CD4-positive, alpha-beta T cell treated with Interleukin-15 for 4 hours (primary cell): ENCODE measurements at places on chromosomes 16 and 17.

GRCh38 chr17:37405955-37406634 is 541 bp downstream of the ACACA start:
- DNase-seq = no peak

DNA sequence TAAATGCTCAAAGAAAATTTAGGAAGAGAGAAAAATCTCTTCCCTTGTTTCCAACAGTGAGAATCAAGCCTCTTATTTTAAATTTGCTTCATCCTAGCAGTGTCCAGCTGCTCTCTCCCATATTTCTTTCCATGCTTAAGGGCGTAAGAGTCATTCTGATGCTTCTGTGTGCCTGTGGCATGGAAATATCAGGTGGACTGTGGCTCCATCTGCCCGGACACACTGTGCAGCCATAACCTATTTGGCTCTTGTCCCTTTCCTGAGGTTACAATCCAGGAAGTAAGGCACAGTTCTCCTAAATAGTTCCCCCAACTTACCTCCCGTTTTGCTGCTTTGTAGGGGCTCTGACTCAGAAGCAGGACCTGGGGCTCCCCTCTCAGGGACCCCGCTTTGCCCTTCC is 6.3 kb upstream of the KRT222 start:
- no peak for DNase-seq

- no peak for DNase-seq
Measured at GRCh38 chr17:29559640-29560039, 7.2 kb downstream of the ABHD15 start.

GRCh38 chr16:77066896-77067496 is 124.0 kb upstream of the MON1B start:
- DNase-seq = no peak

DNA sequence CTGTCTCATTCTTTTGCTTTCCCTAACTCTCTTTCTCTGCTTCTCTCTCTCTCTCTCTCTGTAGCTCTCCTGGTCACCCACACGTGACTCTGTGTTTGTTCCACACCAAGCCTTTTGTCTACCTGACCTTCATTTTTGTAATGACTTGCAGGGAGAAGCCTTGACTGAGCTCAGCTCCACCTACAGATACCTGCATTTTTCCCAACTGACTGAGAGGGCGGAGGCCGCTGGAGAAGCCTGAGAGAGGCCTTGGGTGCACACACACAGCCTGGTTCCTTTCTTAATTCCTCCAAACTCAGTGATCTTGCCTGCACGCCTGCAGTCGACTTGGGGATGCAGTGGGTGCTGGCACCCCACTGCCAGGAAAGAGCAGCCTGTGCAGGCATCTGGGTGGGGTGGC is 68.8 kb downstream of the LYRM1 start:
- no peak for DNase-seq

DNA sequence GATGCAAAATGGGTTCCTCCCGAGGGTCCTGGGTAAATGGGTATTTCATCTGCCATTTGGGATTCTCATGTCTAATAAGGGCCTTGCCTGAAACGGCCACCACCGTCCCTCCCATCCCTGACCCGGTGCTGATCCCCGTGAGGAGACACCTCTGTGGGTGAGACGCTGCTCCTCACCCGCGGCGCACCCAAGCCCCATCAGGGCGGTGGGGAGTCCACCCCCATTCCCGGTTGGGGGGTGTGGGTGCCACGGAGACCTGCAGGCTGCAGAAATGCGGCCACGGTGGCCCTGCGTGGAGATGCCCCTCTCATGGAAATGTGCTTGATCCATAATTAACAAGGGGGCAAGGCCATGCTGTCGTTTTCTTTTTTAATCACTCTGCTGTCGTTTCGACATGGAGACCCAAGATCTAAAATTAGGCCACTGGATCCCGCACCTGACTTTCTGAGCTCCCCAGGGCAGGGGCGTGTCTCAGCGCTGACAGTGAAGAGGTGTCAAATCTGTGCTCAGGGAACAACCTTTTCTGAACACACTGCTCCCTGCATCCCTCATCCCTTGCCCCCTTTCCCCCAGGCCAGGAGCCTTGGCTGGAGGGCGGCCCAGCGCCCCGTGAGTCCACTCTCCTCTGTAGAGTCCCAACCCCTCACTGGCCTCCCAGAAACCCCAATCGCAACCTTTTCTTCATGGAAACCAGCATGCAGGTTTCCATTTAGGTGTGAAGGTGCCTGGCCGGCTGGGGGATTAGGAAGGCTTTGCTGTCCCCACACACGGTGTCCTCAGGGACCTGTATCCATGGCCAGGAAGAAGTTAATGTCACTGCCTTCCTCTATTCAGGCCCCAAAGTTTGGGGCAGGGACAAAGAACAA is 38.9 kb downstream of the PEMT start:
- DNase-seq = no peak

GRCh38 chr17:81493198-81494038 is 19.2 kb downstream of the ACTG1 start:
- DNase-seq = no peak

- DNase-seq = peak; percentile 37
Measured at GRCh38 chr17:48295362-48296288, 134.4 kb downstream of the SKAP1 start.

DNA sequence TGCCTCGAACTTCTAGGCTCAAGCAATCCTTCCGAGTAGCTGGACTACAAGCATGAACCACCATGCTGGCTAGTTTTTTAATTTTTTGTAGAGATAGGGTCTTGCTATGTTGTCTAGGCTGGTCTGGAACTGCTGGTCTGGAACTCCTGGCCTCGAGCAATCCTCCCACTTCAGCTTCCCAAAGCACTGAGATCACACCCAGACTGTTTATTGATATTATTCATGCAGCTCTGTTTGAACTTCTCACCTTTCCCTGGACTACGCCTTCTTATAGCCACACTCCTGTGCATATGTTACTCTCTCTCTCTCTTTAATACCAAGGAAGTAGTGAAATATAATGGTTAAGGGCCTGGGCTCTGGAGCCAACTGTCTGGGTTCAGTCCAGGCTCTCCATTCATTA is 4.6 kb downstream of the COG7 start:
- DNase-seq = no peak

GRCh38 chr17:63275318-63275970 is 170.7 kb downstream of the CYB561 start:
- DNase-seq = peak; percentile 1

DNA sequence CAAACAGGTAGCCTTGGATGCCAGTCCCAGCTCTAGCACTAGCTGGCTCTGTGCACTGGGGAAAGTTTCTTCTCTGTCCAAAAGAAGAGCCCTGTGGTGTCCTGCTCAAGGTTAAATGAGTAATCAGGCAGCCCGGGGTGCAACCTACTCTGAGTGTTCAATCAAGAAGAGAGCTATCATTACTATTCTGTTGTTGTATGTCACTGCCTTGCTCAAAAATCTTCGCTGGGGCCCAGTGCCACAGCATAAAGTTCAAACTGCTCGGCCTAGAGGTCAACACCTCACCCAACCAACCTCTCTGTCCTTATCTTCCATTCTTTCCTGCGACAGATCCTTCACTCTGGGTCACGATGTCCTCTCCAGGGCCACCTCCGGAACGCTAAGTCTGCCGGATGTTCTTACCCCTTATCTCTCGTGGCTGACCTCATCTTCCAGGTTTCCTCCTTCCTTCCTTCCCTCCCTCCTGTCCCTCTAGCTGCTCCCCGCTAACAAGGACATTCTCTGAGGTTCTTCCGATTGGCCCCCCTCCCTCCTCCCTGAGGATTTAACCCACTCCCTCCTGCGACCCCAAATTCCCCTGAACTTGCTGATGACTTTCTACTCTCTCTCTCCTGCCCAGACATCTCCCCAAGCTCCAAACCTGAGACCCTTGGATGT is 4.4 kb downstream of the FDXR start:
- DNase-seq = no peak

- no peak for DNase-seq
Measured at GRCh38 chr17:62628831-62629555, 1.5 kb downstream of the MRC2 start.

- no peak for DNase-seq
Measured at GRCh38 chr16:48491517-48491916, 106.3 kb upstream of the SIAH1 start.

- no peak for DNase-seq
Measured at GRCh38 chr16:19835968-19836421, 48.7 kb downstream of the GPRC5B start.

DNA sequence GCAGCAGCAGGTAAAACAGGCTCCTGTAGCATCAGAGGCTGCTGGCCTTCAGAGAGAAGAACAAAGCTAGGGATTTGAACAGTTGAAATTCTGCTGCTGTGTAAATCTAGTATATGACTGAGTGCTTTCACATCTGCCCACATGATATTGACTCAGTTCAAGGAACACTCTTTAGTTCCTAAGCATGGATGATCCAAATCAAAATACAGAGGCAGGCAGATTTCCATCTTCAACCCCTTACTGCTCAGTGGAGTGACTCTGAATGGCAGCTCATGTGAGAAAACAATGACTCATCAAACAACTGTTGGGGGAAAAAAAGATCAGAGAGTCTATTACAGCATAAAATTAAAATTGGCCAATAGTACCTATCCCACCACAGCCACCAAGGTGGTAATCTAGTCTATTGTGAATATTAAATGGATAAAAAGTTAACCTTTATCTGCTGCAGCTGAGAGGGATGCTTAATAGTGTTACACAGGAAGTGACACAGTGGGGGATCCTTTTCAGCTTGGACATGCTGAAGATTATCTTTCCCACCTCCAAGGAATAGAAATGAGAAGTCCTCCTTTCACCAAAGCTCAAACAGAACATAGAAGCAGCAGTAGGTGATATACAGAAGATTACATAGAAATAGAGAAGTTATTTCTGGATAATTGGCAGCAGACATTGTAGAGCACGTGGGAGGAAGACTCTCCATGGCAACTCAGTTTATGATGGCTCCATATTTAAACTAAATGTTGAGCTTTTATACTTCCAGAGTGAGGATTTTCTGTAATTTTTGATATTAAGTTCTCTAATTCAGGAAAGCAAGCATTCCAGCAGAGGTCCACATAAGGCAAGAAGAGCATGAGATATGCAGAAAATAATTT is 239.7 kb upstream of the ERCC4 start:
- no peak for DNase-seq

DNA sequence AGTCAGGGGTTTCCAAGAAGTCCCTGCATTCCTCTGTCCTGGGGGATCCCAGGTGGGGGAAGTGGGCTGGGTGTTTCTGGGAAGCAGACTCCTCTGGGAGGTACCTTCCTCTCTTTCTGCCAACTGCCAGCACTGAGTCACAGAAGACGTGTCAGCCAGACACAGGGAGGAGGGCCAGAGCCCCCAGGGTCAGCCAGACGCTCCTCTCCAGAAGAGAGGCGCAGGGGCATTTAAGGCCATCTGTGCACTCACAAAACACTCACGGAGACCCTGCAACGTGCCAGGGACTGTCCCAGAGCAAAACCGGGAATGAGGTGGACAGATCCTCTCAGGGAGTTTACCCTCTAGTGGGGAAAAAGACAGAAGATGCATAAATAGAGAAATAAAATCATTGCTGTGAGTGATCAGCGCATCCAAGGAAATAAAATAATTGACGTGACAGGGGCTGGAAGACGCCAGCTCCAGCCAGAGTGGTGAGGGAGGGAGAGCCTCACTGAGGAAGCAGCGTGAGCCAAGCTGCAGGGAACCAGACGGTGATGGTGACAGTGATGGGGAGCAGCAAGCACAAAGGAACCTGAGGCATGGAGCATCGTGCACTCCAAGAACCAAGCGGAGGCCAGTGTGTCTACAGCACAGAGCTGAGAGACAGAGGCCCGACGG is 105.4 kb downstream of the ZNF423 start:
- no peak for DNase-seq

DNA sequence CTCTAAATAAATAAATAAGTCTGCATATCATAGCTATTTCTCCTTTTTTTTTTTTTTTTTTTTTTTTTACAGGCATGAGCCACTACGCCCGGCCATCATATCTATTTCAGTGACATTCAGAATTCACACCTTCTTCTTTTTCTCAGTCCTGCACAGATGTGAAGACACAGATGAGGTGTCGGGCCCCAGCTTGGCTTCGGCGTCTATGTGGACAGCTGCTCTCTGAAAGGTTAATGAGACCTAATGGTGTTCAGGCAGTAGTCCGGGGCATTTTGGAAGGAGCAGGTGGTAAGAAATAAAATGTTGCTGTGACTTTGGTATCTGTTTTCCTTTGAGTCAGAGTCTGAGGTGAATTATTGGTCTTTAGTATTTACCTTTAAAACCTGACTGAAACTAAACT is 23.6 kb downstream of the TANGO6 start:
- DNase-seq = no peak

DNA sequence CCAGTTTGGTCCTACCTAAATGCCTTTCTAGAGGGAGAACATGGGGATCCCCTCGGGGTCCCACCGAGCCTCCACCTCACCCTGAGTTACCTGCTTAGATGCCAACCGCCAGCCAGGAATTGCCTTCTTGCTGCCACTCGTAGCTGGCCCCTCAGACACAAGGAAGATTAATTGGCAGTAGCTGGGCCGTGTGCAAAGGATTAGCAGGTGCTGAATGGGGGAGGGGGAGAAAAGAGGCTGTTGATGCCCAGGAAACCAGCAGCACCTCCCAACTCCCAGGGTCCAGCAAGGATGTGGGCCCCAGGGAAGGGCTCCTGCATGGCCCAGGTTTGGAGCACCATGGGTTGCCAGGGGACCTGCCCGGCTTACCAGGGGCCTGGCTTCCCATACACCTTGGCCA is at the start of gene CNGB1:
CNGB1 (minus strand) TSS at position 159 of the 400 bp plus-strand sequence. CDS start 3,842 bp downstream, outside the sequence.
- DNase-seq = no peak

- DNase-seq = no peak
Measured at GRCh38 chr17:62591333-62591732, 36.1 kb upstream of the MRC2 start.

GRCh38 chr17:29617481-29618271 is 5.0 kb downstream of the CORO6 start:
- DNase-seq = peak; percentile 88

GRCh38 chr17:3647769-3648555 is 11.4 kb downstream of the CTNS start:
- peak; percentile 15 for DNase-seq

GRCh38 chr17:56023851-56024250 is 129.4 kb upstream of the ANKFN1 start:
- DNase-seq = no peak

DNA sequence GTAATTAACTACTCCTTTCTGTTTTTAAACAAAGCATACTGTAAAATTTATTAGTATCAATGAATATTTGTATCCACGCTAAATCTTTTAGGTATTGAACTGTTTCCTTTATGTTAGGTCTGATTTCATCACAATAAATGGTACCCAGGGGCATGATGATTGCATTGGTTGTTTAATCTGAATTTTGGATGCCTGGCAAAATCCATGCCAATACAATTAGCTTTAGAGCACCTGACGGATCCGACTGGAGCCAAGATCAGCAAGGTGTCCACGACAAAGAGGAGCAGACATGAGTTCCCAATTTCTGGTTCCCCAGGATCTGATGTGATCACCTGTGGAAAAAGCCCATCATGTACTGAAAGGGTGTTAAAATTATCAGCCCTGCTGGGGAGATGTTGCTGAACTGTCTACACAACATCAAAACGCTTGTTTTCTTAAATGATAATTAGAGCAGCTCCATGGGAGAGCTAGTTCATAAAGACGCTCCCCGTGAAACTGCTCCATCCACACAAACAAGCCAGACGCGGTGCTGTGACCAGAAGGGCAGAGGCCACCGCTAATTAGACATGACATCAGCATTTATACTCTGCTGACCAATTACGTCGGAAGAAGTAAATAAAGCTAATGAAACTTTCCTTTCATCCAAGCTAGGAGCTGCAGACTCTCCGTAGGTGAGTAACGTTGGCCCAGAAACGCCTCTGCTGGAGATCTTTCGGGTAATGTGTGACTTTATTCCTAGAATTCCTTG is 151.7 kb downstream of the CPPED1 start:
- DNase-seq = no peak

- DNase-seq = no peak
Measured at GRCh38 chr17:50893183-50893993, 27.2 kb upstream of the TOB1 start.
